AG04449 (cell line): ENCODE measurements at places on chromosomes 16 and 17.

- no peak for DNase-seq
These were observed 136.5 kb upstream of the CCL2 start for GRCh38 chr17:34118564-34118963.

GRCh38 chr17:9239793-9240658, 218.7 kb downstream of the NTN1 start:
- DNase-seq = no peak

GRCh38 chr16:83002351-83003334, 375.9 kb downstream of the CDH13 start:
- DNase-seq = no peak

DNA sequence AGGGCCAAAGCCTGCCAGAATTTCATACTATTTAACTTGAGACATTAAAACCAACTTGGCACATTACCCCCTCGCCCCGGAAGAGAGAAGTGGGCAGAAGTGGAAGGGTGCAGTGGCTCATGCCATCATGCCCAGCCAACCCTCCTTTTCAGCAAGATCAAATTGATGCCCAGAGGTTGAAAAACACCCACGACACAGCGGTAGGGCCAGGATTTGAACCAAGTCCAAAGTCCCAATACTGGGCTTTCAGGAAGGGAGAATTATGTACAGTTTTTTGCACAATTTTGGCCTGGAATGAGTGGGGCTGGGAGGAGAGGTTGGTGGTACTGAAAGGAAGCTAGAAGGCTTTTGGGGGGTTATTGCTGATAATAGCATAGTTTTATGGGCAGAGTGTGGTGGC, 11.0 kb downstream of the PDP2 start:
- no peak for DNase-seq

- no peak for DNase-seq
These were observed 44.5 kb downstream of the MEAK7 start for GRCh38 chr16:84459941-84460405.

DNA sequence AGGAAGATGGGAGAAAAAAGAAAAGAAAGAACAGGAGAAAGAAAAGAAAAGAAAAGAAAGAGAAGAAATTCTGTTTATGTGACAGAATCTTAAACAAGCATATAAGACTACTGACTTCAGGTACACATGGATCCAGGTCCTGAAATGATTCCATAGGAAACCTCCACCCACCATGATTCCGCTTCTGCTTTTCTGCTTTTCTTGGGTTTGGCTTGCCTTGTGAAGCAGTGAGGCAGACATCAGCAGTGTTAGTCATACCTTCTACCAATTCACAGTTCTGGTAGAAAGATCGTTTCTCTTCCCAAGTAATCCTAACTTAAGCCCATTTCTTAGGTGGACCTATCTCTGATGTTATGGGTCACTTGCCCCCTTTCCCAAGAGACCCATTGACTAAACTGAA, 660.1 kb upstream of the RBFOX1 start:
- no peak for DNase-seq

- DNase-seq = no peak
These were observed 4.1 kb upstream of the PHF12 start for GRCh38 chr17:28955408-28955807.

DNA sequence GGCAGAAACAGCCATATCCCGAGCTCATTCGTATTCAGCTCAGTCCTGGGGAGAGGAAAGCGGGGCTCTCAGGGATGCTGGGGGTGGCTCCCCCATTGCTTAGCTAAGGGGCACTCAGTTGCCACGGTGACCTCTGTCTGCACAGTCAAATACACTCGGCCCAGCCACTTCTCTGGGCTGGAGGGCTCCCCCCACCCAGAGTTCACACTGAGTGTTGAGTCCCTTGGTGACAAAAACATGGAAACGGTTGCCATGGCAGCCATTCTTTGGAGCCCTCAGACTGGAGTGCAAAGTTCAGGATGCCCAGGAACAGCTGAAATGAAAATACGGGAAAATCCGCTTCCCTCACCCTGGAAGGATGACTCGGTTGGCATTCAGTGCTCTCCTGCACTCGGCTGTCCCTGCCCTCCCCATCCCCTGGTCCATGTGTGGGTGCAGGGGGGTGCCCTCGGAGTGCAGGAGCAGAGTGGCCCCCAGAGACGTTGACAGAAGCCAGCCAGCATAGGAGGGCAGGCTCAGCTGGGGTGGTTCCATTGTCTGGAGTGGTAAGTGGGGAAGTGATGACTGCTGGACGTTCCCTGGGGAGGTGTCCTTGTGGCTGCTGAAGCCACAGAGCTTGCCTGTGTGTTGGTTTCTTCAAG, 216.5 kb downstream of the NTN1 start:
- DNase-seq = no peak

DNA sequence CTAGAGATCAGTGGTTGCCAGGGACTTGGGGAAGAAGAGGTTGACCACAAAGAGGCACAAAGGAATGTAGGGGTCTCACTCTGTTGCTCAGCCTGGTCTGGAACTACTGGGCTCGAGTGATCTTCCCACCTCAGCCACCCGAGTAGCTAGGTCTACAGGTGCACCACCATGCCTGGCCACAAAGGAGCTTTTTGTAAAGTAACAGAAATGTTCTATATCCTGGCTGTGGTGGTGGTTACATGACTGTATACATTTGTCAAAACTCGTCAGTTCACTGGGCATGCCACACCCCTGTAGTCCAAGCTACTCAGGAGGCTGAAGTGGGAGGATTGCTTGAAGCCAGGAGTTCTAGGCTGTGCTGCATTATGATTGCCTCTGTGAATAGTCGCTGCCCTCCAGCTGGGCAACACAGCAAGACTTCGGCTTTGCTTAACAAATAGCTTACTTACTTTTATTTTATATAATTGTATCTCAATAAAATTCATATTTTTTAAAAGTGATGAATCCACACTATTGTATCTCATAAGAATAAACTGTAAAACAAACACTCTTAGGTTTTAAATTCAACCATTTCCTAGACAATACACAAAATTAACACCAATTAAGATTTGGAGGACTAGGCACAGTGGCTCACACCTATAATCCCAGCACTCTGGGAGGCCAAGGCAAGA, 5.0 kb downstream of the SKA2 start:
- DNase-seq = no peak

- DNase-seq = no peak
These were observed 110.4 kb downstream of the CMIP start for GRCh38 chr16:81554979-81555378.
